Natural killer cell (primary cell): ENCODE measurements at places on chromosomes 3 and 15.
A peak's percentile ranks its signal among the peaks of the same experiment; 100 is the strongest.

DNA sequence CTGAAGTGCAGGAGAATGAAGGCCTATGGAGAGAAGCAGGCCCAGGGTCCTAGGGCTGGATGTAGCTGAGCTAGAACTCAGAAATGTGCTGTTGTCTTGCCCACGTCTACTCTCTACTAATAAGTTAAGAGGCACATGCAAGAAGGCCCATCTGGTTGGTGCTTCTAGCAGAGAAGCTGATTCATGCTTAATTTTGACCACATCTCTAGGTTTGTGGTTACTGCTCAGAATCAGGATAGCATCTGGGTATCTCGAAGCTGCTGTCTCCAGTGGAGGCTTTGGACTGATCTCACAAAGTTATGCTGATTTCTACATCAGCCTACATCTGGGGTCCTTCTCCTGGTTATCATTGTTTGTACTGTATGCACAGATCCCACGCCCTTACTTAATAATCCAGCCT lies 87.3 kb downstream of the CACNA1D start:
- no peaks in the 10 kb centered on the region for H3K27me3 ChIP-seq
- no peak for DNase-seq
- peaks cover 6% of the 10 kb centered on the region for H3K4me1 ChIP-seq
- H3K27ac ChIP-seq, result no peak overlapping the region
- no peak overlapping the region for H3K4me3 ChIP-seq
- H3K36me3 ChIP-seq, result no peaks in the 10 kb centered on the region

GRCh38 chr3:151109286-151109800 lies 23.9 kb downstream of the MED12L start:
- no peaks in the 10 kb centered on the region for H3K4me1 ChIP-seq
- H3K27me3 ChIP-seq, result no peaks in the 10 kb centered on the region
- no peak overlapping the region for H3K4me3 ChIP-seq

- H3K27me3 ChIP-seq, result no peaks in the 10 kb centered on the region
- no peak for DNase-seq
- peaks cover 4% of the 10 kb centered on the region for H3K4me1 ChIP-seq
- no peak overlapping the region for H3K27ac ChIP-seq
Measured at GRCh38 chr3:45640724-45641361, 46.3 kb downstream of the LIMD1 start.

- H3K27me3 ChIP-seq, result no peaks in the 10 kb centered on the region
- no peak overlapping the region for H3K4me3 ChIP-seq
- H3K36me3 ChIP-seq, result no peaks in the 10 kb centered on the region
- H3K27ac ChIP-seq, result no peak overlapping the region
- H3K4me1 ChIP-seq, result no peaks in the 10 kb centered on the region
- DNase-seq, result no peak
Measured at GRCh38 chr3:127999509-128000106, 52.6 kb upstream of the SEC61A1 start.

DNA sequence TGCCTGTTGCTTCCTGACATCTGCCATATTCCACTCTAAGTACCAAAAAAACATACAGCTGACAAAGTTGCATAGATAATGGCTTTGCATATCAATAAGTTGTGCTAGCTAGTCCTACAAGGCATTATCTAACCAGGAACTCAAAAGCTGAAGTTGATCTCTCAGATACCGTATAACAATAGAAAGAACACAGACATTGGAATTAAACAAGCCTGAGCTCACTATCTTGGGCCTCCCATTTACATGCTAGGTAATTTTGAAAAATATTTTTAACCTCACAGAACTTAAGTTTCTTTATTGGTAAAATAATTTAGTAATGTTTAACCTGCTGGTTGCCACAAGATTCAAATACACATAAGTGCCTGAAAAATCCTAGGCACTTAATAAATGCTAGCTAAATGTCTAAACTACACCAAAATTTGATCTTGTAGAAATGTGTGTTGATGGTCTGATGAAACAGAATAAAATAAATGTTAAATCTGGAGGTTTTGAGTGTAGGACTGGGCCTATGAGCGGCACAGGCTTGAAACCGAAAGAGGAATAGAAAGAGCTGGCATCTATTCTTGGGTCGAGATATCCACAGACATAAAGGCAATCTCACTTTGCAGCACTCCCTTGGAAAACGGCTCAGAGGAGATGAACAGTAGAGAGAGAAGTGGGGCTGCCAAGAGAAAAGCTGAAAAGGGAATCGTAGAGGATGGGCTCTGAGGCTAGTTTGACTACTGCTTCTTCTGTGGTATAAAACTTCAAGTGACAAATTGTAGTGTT lies 29.9 kb upstream of the TTC14 start:
- H3K27ac ChIP-seq, result no peak overlapping the region
- H3K4me3 ChIP-seq, result no peak overlapping the region
- H3K36me3 ChIP-seq, result no peaks in the 10 kb centered on the region
- H3K4me1 ChIP-seq, result no peaks in the 10 kb centered on the region
- no peak for DNase-seq

DNA sequence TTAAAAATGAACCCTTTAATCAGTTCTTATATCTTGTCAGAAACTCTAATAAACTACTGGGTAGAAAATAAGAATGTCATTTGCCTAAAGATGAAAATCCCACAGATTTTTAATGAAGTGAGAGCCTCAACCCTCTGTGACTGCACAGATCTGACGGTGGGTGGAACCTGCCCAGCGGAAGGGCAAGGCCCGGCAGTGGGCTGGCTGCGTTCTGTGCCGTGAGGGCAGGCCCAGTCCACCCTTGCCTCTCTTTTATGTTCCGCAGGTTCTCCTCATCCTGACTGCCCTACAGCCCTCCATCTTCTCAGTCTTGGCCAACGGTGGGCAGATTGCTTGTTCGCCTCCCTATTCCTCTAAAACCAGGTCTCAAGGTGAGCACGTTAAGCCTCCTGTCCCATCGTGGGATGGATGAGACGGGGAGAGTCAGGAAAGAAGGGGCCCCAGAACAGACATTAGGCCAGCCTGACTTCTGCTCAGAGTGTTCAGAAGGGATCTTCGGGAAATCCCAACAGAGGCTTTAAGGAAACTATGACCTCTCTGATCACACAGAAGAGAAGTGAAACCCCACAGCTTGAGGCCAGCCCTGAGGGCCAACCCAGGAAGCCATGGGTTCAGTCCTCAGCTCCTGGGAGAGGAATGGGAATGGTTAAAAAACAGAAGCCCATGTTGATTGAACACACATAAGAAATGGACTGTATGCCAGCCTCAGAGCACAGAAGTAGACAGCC lies 16.0 kb downstream of the SLC51A start:
- H3K4me3 ChIP-seq, result no peak overlapping the region
- no peaks in the 10 kb centered on the region for H3K27me3 ChIP-seq
- H3K36me3 ChIP-seq, result no peaks in the 10 kb centered on the region
- DNase-seq, result no peak
- H3K27ac ChIP-seq, result no peak overlapping the region

GRCh38 chr3:2958551-2958950 lies 151.6 kb downstream of the IL5RA start:
- no peaks in the 10 kb centered on the region for H3K36me3 ChIP-seq
- no peaks in the 10 kb centered on the region for H3K4me1 ChIP-seq
- no peak overlapping the region for H3K4me3 ChIP-seq
- H3K27ac ChIP-seq, result no peak overlapping the region
- H3K27me3 ChIP-seq, result no peaks in the 10 kb centered on the region

DNA sequence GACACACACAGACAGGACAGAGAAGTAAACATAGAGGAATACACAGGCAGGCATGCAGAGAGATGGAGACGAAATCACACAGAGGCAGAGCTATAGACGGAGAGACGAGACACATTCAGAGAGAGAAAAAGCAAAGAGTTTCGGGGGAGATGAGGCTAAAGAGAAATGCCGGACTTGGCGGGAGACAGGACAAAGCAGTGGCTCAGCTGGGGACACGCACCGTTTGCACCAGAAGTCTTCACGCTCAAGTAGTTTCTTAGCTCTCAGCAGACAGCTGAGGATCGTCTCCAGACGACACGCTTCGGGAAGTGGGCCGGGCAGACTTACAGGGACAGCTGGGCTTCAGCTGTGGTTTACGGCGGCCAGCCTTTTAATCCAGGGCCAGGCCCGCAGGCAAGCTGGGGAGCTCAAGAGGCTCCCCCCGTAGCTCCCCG lies 56.2 kb upstream of the DLG1 start:
- no peak overlapping the region for H3K4me3 ChIP-seq
- no peak overlapping the region for H3K27ac ChIP-seq
- H3K36me3 ChIP-seq, result no peaks in the 10 kb centered on the region
- H3K4me1 ChIP-seq, result no peaks in the 10 kb centered on the region

GRCh38 chr15:88752951-88753350 lies 50.3 kb upstream of the ACAN start:
- H3K4me1 ChIP-seq, result no peaks in the 10 kb centered on the region
- H3K36me3 ChIP-seq, result no peaks in the 10 kb centered on the region
- H3K27me3 ChIP-seq, result no peaks in the 10 kb centered on the region
- no peak overlapping the region for H3K27ac ChIP-seq

DNA sequence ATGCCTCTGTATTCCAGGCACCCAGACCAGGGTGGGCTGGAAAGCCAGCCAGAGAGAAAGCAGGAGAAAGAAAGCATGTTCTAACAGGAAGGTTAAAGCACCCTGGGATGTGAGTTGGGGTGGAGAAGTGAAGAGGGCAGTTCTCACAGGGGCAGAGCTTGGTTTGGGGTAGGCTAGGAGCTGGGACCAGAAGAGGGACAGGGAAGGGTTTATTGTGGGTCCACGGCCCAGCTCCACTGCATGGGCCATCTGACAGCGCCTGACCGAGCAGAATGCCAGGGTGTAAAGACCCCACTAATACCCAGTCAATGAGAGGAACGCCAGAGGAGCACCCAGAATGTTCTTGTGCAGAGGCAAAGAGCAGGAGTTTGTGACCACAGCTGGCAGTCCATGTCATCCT lies 27.1 kb upstream of the MAGEF1 start:
- peak; percentile 10 for DNase-seq
- H3K4me1 ChIP-seq, result no peaks in the 10 kb centered on the region
- H3K27ac ChIP-seq, result no peak overlapping the region
- H3K27me3 ChIP-seq, result no peaks in the 10 kb centered on the region

DNA sequence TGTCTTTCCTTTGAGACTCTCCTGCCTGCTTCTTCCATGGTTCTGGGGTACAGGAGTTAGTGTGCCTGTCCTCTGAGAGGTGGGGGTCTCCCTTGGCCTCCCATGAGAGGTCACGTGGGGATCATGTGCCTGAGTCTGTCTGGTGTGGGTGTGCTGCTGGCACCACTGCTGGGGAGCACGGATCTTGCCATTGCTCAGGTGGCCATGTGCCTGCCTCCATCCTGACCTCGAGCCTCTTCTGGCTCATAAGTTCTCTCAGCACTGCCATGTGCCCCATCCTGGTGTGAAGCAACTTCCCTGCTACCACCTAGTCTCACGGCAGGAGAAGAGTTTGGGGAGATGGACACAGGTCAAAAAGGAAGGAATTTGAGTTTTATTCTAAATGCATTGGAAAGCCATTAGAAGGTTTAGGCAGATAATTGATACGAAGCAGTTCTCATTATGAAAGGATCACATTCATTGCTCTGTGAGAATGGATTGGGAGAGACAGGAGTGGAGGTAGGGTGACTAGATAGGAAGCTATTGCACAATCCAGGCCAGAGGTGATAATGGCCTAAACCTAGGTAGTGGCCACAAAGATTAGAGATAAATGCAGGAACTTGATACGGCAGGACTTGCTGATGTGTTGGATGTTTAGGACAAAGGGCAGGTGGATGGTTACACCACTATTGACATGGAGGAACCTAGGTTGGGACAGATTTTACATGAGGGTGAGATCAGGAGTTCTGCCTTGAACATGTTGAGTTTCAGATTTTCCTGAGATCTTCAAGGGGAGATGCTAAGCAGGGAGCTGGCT lies 173.0 kb upstream of the RORA start:
- no peaks in the 10 kb centered on the region for H3K36me3 ChIP-seq
- H3K4me3 ChIP-seq, result no peak overlapping the region
- no peaks in the 10 kb centered on the region for H3K4me1 ChIP-seq
- no peak for DNase-seq

DNA sequence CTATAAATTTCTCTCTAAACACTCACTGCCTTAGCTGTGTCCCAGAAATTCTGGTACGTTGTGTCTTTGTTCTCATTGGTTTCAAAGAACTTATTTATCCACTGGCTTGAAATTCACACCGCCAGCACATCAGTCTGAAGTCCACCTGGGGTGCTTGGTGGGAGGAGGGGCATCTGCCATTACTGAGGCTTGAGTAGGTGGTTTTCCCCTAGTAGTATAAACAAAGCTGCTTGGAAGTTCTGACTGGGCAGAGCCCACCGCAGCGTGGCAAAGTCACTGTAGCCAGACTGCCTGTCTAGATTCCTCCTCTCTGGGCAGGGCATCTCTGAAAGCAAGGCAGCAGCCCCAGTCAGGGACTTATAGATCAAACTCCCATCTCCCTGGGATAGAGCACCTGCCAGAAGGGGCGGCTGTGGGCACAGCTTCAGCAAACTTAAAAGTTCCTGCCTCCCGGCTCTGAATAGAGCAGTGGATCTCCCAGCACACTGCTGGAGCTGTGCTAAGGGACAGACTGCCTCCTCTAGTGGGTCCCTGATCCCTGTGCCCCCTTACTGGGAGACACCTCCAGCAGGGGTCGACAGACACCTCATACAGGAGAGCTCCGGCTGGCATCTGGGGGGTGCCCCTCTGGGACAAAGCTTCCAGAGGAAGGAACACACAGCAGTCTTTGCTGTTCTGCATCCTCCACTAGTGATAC lies 114.1 kb downstream of the SUCLG2 start:
- no peak overlapping the region for H3K27ac ChIP-seq
- no peaks in the 10 kb centered on the region for H3K27me3 ChIP-seq
- DNase-seq, result no peak
- no peaks in the 10 kb centered on the region for H3K4me1 ChIP-seq

GRCh38 chr3:136512381-136512780 lies 239.8 kb downstream of the STAG1 start:
- no peaks in the 10 kb centered on the region for H3K36me3 ChIP-seq
- DNase-seq, result no peak
- H3K4me3 ChIP-seq, result no peak overlapping the region
- H3K4me1 ChIP-seq, result no peaks in the 10 kb centered on the region
- no peaks in the 10 kb centered on the region for H3K27me3 ChIP-seq
- no peak overlapping the region for H3K27ac ChIP-seq

DNA sequence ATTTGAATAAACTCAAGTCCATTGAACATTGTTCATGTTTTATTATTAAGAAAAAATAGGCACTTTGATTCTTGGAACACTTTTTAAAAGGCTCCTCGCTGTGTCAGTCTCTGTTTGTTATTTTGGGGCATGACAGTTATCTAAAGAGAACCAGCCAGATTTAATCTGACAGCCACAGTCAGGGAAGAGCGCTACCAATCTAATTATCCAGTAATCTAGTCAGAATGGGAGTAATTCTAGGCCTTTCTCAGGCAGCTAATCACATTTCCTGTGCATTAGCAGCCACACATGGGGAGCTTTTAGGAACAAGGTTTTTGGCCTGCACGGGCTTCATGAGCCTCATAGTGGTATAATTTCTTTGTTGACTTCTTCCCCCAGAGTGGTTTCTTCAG lies 362.2 kb downstream of the RBMS3 start:
- no peak overlapping the region for H3K27ac ChIP-seq
- H3K4me3 ChIP-seq, result no peak overlapping the region
- no peaks in the 10 kb centered on the region for H3K36me3 ChIP-seq
- no peaks in the 10 kb centered on the region for H3K4me1 ChIP-seq

- no peak overlapping the region for H3K27ac ChIP-seq
- no peak overlapping the region for H3K4me3 ChIP-seq
- no peaks in the 10 kb centered on the region for H3K36me3 ChIP-seq
- peak; percentile 26 for DNase-seq
- no peaks in the 10 kb centered on the region for H3K4me1 ChIP-seq
Measured at GRCh38 chr3:79019137-79019923, 748.5 kb downstream of the ROBO1 start.
